Glutamatergic neuron (in vitro differentiated cells): ENCODE measurements at places on chromosomes 2 and 18.

DNA sequence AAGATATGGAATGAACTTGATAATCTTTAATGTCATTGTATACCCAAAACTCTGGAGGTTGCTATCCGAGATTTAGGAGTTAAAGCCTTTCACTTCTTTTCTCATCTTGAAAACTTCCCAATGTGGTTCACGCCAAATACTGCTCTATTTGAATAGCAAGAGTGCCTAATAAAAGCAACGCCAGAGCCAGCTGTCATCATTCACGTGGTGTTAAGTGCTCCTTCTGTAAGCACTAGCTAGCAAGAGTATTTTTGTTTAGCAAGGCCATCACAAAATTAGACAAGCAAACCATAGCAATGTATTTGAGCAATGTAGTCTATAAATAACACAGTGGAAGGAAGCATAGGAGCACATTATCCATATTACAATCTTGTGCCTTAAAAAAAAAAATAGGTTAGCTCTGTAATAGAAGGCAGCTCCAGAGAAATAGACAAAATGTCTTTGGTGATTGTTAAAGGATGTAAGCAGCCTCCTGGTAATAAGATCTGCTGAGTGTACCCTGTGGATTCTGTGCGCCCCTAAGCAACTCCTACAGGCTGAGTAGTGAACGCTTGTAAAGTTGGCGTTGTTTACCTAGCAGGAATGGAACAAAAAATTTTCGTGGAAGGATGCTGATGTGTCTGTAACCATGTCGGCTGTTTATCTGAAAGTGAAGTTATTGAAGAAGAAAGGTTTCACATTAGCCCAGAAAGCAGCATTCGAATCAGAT is 518.0 kb downstream of the CNTNAP5 start:
- no peak for DNase-seq

GRCh38 chr2:64799592-64800252 is 146.0 kb upstream of the SERTAD2 start:
- DNase-seq: no peak

DNA sequence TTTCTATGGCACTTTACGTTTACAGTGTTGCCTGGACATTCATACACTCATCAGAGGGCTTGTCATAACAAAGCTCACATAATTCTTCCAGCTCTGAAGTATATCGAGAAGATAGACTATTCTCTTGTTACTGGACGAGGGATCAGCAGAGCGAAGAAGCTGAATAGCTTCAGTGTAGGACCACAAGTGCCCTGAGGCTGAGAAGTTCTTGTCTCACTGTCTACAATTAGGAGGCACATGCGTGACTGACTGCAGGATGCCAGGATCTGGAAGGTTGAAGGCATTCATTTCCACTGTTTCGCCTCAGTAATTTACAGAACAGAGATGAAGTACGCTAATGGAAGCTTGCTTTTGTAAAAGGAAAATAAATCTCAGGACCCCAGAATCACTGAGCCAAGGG is 9.6 kb downstream of the SH3YL1 start:
- no peak for DNase-seq

DNA sequence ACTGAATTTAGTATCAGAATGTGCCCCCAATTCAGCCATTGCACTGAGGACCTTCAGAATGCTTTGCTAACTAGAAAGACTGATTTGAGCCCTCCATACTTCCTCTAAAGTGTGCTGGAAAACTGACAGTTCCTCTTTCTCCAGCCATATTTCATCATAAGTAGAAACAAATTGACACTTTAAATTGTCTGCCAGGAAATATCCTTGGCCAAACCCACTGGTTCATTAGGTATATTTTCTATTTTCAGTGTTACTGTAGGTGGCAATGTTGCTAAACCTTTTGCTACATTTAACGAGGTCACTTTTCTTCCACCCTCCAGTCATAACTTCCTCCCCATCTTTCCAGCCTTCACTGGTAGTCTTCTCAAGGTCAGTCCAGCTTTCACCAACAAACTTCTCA is 21.5 kb downstream of the SP5 start:
- DNase-seq: no peak

DNA sequence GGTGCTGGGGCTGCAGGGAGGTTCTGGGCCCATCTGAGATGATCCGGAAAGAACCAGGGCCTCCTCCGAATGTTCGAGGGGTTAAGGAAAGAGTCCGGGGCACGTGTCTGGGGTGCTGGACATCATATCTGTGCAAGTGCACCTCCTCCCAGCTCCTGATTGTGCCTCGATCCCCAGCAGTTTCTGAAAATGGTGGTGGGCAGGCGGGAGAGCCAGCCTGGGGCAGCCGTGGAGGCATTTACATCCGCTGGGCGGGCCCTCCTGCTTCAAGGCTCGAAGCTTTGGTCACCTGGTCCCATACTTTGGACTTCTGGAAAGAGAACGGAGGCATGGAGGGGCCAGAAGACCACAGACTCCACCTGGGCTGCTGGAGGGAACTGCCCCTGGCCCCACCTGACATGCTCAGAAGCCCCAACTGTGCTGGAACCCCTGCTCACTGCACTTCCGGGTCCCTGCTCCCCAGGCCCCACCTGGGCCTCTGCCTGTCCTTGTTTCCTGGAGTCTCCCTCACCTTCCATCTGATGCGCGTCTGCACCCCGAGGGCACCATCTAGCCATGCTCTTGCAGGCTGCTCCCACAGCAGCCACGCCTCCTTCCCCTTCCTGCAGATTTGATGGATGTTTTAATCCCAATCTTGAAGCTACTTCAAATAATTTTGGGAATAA is 119.2 kb upstream of the HDAC4 start:
- DNase-seq: no peak

GRCh38 chr2:88538362-88538917 is 85.9 kb upstream of the FOXI3 start:
- DNase-seq: no peak

DNA sequence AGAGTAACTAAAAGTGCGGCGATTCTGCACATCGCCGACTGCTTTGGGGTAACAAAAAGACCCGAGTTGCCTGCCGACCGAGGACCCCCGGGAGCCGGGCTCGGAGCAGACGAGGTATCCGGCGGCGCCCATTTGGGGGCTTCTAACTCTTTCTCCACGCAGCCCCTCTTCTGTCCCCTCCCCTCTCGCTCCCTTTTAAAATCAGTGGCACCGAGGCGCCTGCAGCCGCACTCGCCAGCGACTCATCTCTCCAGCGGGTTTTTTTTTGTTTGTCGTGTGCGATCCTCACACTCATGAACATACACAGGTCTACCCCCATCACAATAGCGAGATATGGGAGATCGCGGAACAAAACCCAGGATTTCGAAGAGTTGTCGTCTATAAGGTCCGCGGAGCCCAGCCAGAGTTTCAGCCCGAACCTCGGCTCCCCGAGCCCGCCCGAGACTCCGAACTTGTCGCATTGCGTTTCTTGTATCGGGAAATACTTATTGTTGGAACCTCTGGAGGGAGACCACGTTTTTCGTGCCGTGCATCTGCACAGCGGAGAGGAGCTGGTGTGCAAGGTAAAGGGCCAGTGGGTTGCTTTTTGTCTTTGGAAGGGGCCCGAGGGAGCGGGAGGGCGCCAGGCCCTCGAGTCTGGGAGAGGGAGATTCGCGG is 1.4 kb downstream of the TRIB2 start:
- no peak for DNase-seq

DNA sequence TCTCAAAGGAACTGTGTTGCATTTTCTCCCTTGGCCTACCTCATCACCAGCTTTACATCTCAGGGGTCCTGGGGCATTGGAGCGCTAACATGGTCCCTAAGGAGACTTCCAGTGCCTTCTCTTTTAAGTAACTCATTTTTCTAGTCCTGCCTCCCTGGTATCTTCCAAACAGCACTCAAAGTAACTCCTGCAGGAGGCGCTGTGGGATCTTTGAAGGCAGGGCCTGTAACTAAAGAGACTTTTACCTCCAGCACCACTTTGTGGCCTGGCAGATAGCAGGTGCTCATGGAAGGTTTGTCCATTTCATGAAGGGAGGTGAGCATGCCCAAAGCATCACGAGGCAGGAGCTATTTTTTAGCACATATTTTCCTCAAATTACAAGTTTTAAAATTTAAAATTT is 411.0 kb upstream of the GYPC start:
- DNase-seq: peak; percentile 83

GRCh38 chr18:58953627-58954026 is 89.0 kb downstream of the ZNF532 start:
- DNase-seq: no peak

- no peak for DNase-seq
These were observed 23.4 kb downstream of the TNFRSF11A start for GRCh38 chr18:62348474-62348873.

- DNase-seq: peak; percentile 21
These were observed 124.8 kb downstream of the FIGN start for GRCh38 chr2:163610817-163611556.

- no peak for DNase-seq
These were observed 269.5 kb upstream of the POU3F3 start for GRCh38 chr2:104584393-104584792.

- DNase-seq: no peak
These were observed 29.8 kb downstream of the TSHZ1 start for GRCh38 chr18:75240433-75240832.
